CD4-positive, alpha-beta T cell treated with Interleukin-10 for 1 hour (primary cell): ENCODE measurements at places on chromosomes 1 and 21.

DNA sequence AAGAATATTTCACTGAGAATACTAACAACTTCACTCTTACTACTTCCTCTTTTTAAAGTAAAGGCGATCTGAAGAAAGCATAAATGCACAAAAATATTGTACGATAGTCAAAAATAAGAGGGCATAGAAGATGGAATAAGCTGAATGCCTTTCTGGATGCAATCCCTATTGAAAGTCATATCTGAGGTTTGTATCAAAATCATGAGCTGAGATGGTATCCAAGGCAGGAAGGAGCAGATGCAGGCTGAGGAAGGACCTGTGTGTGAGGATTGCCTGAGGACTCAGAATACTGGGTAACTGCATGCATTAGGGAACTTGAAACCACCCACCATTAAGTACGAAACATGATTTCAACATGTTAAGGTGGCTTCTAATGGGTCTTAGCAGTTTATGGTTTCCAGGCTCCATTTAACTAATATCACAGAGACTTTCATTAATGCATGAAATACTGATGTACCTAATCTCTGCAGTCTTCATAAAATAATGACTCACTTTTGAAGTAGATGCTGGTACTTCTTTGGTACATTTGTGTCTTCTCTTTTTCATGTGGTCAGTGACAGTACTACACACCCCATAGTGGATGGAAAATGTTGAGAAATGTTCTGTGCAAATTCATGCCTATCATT is 29.6 kb upstream of the RGS1 start:
- DNase-seq: no peak

DNA sequence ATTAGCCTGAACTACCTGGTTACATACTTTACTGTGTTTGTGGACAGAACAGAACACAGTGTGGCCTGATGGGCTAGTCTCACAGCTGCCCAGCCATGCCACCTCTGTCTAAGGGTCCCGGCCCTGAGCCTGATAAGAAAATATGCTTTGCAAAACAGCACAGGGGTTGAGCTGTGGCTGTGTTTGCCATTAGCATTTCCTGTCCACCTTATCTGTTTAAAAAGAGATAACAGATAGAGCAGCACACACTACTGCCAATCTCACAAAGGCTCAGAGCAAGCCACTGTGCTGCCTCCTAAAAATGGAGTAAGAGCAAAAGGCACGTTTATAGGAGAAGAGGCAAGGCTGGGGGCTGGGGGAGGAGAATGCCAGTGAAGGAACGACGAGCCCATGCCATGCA is 95.0 kb downstream of the SUSD4 start:
- DNase-seq: no peak

GRCh38 chr1:223393275-223394214 is at the start of gene CCDC185:
TSS of gene CCDC185 (plus strand) at chr1:223393415. CDS start at chr1:223393476, 61 bp downstream.
- DNase-seq: no peak

- no peak for DNase-seq
Observed at GRCh38 chr1:149877211-149877946, 22.0 kb upstream of the BOLA1 start.

- DNase-seq: no peak
Observed at GRCh38 chr1:1218524-1219200, 4.7 kb upstream of the TNFRSF4 start.

DNA sequence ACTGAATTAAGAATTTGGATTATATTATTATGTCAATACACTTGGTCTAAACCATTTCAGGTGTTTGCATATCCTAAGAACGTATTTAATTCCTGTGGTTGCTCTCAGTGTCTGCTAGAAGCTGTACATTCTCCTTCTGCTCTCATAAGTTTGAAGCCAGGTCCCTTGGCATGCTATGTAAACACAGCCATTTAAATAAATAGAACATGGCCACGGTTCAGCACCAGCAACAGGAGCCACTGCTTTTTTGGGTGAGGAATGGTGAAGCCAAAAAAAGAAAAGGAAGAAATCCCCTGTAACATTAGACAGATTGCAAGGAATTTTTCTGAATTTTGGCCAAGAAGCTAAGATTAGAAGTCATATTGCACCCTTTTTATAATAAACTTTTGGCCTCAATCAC is 19.1 kb downstream of the CCN1 start:
- no peak for DNase-seq

GRCh38 chr1:200891774-200892157 is 2.9 kb upstream of the INAVA start:
- no peak for DNase-seq

DNA sequence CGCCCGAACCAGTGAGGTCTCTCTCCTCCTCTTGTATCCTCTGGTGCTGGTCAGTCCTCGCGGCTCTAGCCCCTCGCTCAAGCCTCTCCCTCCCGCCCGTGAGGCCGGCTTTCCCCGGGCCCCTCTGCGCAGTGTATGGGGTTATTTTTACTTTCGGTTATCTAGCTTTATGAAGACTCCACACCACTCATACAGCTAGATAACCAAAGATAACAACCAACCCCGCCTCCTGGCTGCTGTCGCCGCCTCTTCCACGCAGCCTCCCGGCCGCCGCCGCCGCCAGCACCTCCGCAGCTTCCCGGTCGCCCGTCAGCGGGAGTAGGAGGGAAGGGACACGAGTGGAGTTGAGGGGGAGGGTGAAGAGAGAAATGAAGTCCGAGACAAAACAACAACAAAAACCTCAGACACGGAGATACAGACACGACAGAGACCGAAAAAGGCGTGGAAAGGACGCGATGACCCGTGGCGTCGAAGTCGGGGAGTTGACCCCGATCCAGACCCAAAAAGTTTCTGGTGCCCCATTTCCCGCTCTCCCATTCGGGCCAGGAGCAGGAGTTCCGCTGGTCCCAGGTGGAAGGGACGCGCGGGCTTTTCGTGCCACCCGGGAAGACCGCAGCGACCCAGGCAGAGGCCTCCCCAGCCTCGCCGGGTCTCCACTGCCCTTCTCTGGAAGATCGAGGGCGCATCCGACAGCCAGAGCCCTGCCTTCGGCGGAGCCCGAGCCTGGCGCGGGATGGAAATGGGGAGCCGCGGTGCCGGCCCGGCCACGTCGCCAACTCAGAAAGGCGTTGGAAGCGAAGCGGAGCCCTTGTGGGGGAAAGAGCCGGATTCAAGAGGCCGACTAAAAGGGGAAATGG is 51.4 kb downstream of the RHBG start:
- DNase-seq: peak; percentile 70

GRCh38 chr1:118247593-118247992 is 62.6 kb upstream of the SPAG17 start:
- DNase-seq: no peak

GRCh38 chr1:151733126-151733525 is 11.8 kb downstream of the RIIAD1 start:
- no peak for DNase-seq

- DNase-seq: no peak
Observed at GRCh38 chr1:10353693-10354092, 45.2 kb upstream of the PGD start.

- no peak for DNase-seq
Observed at GRCh38 chr1:236612349-236612748, 8.0 kb upstream of the HEATR1 start.

- DNase-seq: no peak
Observed at GRCh38 chr21:37146320-37147235, 73.5 kb downstream of the TTC3 start.

DNA sequence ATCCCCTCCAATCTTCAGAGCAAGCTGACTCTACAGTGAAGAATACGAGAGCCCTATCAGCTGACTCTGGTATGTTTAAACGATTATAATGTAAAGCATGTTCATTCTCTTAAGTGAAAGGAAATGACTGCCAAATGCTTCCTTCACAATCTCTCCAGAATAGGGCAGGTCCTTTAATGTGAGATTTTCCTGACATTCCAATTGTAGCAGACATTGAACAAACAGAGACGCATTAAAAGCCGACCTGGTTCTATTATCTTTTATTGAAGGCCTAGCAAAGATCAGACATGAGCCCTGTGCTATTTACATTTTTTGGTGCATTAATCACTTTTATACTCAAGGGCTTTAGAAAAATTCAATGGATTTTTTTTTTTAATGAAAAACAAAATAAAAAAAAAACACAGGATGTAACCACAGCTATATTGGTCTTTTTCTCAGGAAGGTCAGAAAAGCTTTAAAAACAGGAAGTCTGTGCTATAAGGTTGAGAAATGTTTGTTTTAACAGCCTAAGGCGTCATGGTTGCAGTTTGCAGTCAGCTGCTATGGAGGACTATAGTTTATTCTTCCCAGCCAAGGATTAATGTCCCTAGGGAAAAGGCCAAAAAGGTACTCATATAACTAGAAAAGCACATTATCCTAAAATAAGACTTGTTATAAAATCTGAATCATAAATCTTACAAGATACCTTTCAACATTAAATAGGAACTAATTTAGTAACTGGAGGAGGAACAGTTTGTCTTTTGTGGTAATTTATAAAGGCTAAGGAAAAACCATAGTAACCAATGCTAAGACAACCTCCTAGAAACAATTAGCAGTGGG is 104.8 kb downstream of the RERE start:
- DNase-seq: peak; percentile 21

- no peak for DNase-seq
Observed at GRCh38 chr21:15061747-15062605, 2.8 kb downstream of the NRIP1 start.

- peak; percentile 25 for DNase-seq
Observed at GRCh38 chr1:24191860-24192259, 4.8 kb upstream of the IFNLR1 start.
